ENCODE measurements at places on chromosomes 1 and 21.

- no peak for DNase-seq
Observed at GRCh38 chr1:57319165-57319564, 104.7 kb downstream of the DAB1 start.

DNA sequence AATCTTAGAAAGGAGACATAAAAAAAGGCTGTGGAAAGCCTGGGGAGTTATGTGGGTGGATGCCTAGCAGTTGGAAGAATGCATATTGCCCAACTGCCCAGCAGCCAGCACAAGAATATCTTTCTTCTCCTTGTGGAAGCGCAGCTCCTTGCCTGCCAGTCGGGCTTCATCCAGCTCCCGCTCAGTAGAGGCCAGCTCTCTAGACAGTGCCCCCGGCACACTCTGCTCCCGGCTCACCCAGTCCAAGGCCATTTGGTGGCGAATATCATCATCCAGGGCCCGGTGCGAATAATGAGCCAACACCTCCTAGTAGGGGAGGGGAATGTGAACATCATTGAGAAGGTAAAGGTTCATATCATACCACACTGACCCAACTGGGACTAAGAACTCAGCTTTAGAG lies 9.0 kb upstream of the RBM8A start:
- no peak for DNase-seq

DNA sequence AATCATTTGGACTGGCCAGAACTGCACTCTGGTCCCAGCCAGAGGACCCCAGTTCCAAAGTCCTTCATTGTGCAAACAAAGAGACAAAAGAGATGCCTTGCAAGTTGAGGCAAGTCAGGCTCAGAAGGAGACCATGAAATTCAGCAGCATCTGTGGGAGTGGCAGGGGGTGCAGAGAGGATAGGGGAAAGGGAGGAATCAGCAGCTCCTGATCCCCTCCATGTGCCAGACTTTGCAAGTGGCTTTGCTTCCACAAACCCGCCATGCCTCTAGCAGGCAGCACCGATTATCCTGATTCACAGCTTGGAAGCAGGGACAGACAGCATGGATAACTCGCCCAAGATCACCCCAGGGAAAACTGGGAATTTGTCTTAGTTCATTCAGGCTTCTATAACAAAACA lies 2.1 kb upstream of the CAPN9 start:
- no peak for DNase-seq

GRCh38 chr1:84923317-84923716 lies 30.3 kb upstream of the LPAR3 start:
- no peak for DNase-seq

- DNase-seq: no peak
Observed at GRCh38 chr1:184843732-184844495, 89.3 kb upstream of the EDEM3 start.

DNA sequence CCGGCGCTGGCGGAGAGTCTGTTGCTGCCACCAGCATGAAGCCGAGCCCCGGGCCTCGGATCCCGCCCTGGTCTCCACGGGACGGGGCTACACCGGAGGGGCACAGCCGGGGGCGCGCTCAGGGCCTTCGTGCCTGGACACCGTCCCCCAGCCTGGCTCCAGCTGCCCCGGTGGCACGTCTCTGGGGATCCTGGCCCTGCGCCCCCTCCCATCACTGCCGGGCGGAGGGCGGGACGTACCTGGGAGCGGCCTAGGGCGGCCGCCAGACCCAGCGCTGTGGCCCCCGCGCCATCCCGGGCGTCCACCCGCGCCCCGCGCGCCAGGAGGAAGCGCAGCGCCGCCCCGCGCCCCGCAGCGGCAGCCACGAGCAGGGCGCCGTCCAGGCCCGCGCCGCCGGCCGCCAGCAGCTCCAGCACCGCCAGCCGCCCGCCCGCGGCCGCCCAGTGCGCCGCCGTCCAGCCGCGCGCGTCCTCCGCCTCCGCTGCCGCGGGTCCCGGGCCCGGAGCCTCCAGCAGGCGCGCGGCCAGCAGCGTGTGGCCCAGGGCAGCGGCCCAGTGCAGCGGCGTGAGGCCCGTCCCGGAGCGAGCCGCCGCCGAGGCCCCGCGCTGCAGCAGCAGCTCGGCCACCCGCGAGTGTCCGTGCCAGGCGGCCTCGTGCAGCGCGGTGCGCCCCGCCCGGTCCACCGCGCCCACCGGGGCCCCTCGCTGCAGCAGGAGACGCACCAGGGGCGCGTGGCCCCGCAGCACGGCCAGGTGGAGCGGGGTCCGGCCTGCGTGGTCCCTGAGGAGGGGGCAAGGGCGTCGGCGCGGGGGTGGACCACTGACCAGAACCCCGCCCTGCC lies 1.0 kb downstream of the ANKRD65 start:
- DNase-seq: no peak

DNA sequence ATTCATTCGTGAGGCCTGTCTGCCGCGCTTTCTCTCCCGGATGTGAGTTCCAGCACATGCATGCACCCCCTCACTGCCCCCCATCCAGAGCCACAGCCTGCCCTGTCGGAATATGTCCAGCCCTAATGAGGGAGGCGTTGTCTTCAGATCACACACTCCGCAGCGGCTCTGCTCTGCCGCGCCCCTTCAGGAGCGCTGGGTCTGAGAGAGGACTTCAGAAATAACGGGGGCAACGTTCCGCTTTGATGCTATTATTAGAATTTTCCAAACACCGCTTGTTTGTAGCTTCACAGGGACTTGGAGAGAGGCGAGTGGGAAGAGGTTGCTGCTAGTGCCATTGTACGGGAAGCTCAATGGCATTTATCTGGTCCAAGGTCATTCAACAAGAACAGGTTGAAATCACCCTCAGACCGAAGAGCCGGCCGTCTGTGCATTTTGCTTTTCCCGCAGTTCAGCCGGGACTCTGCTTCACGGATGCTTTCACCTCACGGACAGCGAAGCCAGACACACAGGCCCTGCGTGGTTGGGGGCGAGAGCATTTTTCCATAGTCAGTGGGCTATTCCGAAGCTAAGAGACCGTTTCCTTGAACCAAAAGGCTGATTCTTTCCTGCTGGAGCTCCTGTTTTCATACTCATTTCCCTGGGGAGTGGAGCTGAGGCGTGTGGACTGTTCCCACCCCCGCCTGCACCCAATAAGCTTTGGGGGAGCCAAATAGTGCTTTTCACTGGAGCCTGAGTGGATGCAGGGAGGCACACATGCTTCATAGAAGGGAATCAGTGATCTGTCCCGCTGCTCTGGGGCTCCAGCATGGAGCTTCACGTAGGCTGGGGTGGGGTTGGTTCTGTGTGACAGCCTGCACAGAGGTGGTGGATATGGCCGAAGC lies 69.7 kb downstream of the GALNT2 start:
- DNase-seq: no peak

DNA sequence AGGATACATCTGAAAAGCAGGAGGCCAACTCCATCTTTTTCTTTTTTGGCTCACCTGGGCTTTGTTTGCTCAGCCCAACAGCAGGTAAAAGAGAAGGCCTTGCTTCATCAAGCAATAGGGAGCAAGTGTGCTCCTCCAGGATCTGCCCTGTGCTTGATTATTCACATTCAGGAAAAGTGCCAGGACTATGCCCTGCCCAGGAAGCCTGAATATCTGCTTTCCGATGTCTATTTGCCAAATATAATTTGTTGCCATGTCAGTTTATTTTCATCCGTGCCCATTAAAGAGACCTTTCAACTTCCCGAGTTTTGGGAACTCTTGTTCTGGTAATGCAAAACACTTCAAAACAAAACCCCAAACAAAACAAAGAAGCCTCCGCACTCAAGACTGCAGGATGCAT lies 185.3 kb downstream of the CDC7 start:
- no peak for DNase-seq

GRCh38 chr1:230266456-230266855 lies 159.7 kb downstream of the PGBD5 start:
- no peak for DNase-seq

GRCh38 chr21:44331650-44332307 lies 7.4 kb downstream of the CFAP410 start:
- no peak for DNase-seq

DNA sequence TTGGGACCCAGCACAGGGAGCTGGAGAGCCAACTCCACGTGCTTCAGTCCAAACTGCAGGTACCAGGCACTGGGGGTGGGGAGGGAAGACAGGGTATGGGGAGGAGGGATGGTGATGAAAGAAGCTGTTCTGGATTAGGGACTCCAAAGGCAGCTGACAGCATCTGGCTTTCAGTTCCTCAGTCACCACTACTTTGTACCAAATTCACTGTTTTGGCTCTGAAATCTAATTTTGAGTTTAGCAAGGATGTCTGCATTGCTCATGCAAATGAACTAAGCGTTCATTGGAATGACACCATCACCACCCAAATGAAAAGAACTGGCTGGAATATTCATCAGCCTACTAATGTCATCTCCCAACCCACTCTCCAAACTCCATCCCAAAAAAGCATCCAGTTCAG lies 8.7 kb downstream of the C1orf74 start:
- DNase-seq: no peak

- DNase-seq: no peak
Observed at GRCh38 chr21:46118316-46119143, 20.6 kb downstream of the COL6A2 start.

GRCh38 chr21:42455196-42455595 lies 40.8 kb downstream of the RSPH1 start:
- DNase-seq: no peak

DNA sequence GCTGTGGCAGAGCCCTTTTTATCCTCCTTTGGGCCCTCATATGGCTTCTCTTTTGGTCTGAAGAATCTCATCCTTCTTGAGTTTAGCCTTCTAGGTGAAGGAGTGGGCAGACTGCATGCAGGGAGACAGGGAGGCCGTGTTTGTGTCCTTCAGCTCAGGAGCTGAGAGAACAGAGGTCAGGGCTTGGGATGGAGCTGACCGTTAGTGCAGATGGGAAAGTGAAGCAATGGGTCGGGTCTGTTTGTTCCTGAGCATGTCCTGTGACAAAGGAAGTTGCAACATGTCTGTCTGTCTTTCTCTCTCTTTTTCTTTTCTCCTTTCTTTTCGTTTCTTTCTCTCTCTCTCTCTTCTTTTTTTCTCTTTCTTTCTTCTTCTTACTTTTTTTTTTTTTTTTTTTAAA lies 14.9 kb downstream of the MAPKAPK2 start:
- DNase-seq: no peak

- DNase-seq: no peak
Observed at GRCh38 chr1:234067581-234068337, 163.3 kb downstream of the SLC35F3 start.

DNA sequence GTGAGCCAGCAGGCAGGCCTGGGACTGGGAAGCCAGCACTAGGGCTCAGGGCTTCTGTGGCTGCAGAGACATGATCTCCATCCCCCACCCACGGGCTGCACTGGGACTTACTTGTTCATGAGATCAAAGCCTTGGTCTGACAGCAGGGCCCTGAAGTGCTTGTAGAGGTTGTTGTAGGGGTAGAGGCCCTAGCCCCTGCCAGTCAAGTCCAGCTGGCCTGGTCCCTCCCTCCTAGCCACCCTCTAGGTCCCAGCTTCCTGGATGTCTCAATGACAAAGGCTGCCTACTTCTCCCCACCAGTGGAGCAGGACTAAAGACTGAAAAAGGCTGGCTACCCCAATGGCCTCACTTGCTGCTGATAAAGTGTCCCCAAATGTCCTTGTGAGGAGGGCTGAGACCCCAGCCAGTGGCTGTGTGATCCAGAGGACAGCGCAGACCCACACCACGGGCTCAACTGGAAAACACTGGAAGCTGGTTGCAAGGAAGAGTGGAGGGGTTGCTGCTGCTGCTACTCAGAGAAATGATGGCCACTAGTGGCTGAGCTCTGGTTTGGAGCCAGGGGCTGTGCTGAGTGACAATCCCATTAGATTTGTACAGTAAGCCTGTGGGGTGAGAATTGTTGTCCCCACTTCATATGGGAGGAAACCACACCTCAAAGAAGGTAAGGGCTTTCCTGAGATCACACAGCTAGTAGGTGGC lies 1.4 kb downstream of the HTR1D start:
- DNase-seq: no peak

DNA sequence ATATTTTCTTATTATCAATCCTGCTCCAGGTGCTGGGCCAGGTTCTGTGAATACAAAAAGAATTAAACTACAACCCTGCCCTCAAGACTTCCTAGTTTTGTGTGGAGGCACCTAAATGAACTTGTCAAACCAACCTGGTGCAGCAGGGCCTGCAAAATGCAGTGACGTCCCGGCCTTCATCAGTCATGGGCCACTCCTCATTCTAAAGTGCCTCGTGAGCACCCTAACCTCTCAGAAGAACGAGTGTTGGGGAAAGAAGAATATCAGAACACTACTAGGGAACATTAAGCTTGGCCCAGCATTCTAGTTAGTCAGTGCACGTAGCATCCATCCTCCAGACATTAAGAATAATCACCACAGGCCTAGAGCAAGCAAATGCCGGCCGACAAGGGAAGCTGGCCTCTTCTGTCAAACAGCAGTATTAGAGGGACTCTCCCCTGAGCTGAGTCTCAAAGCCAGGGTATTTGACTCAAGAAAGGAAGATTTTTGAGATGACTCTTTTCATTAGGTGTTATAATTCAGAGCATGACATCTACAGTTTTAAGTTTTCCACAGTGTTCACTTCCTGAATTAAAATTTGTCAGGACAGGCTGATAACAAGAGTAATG lies 137.9 kb downstream of the SLC45A1 start:
- DNase-seq: no peak

GRCh38 chr1:68173936-68174737 lies 58.2 kb downstream of the WLS start:
- DNase-seq: no peak

DNA sequence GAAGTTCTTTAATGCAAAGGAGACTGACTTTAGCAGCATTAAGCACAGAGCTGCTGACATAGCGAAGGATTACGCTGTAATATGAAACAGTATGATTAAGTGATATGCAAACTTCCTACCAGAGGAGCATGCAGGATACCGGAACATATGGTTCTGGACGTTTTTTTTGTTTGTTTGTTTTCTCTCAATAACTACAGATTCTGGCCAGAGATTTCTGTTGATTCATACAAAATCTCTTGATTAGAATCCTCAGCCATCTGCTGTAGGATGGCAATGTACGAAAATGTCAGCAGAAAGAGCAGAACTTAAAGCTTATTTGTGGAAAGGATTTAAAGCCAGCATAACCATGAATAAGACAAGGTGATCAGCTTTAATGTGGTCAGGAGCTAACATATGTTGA lies 970.7 kb downstream of the KCNT2 start:
- no peak for DNase-seq

- DNase-seq: no peak
Observed at GRCh38 chr1:25107643-25108010, 124.7 kb downstream of the SYF2 start.

DNA sequence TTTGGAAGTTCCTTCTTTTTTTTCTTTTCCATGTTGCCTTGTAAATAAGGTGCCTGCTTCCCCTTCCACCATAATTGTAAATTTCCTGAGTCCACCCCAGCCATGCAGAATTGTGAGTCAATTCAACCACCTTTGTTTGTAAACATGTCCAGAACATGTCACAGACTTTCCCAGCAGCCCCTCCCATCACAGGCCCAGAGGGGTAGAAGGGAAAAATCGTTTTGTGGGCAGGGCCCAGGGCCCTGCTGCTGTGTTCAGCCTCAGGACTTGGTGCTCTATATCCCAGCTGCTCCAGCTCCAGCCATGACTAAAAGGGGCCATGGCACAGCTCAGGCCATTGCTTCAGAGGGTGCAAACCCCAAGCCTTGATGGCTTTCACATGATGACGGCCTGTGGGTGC lies 384.6 kb upstream of the NCAM2 start:
- no peak for DNase-seq
